Activated CD4-positive, alpha-beta T cell treated with anti-CD3 and anti-CD28 coated beads for 36 hours (primary cell): ENCODE measurements at places on chromosomes 16 and 17.

- H3K27ac ChIP-seq, result no peak overlapping the region
- H3K4me1 ChIP-seq, result peaks cover 13% of the 10 kb centered on the region
- peaks cover 15% of the 10 kb centered on the region for H3K27me3 ChIP-seq
- H3K4me3 ChIP-seq, result no peak overlapping the region
- H3K36me3 ChIP-seq, result no peaks in the 10 kb centered on the region
Measured at GRCh38 chr17:34391241-34391640, 28.2 kb upstream of the CCL1 start.

GRCh38 chr17:82239926-82240505 lies 11.2 kb downstream of the SLC16A3 start:
- no peak overlapping the region for H3K4me3 ChIP-seq
- peaks cover 33% of the 10 kb centered on the region for H3K36me3 ChIP-seq
- H3K4me1 ChIP-seq, result peaks cover 62% of the 10 kb centered on the region
- H3K27me3 ChIP-seq, result no peaks in the 10 kb centered on the region

DNA sequence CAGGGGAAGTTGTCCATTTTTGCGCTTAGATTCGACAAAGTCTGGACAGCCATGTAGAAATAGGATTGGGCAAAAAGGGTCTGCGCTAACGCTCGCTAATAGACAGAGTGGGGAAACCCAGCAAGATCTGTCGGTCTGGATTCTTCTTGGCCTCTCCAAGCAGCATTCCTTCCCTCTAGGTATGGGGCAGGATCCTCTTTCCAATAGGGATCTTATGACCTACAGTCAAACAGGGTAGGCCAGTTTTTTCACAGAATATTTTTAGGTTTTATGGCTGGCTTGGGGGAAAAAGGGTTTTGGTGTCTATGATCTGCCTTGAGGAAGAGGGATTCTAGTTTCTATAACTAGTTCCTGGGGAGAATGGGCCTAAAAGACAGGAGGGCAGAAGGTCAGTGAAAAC lies 26.0 kb upstream of the GPT2 start:
- H3K36me3 ChIP-seq, result no peaks in the 10 kb centered on the region
- H3K27ac ChIP-seq, result no peak overlapping the region
- DNase-seq, result no peak
- H3K27me3 ChIP-seq, result no peaks in the 10 kb centered on the region

- H3K27me3 ChIP-seq, result no peaks in the 10 kb centered on the region
- H3K36me3 ChIP-seq, result peaks cover 42% of the 10 kb centered on the region
- no peak for DNase-seq
- H3K27ac ChIP-seq, result no peak overlapping the region
- H3K4me3 ChIP-seq, result no peak overlapping the region
Measured at GRCh38 chr17:48392857-48393256, 37.2 kb downstream of the SKAP1 start.

- no peaks in the 10 kb centered on the region for H3K27me3 ChIP-seq
- DNase-seq, result peak; percentile 68
- peaks cover 33% of the 10 kb centered on the region for H3K4me1 ChIP-seq
- peak overlapping the region; percentile 98 for H3K27ac ChIP-seq
- peaks cover 40% of the 10 kb centered on the region for H3K36me3 ChIP-seq
Measured at GRCh38 chr17:58352596-58353388, 791 bp upstream of the SUPT4H1 start.

GRCh38 chr17:75504347-75505151 lies 10.8 kb downstream of the CASKIN2 start:
- peak; percentile 63 for DNase-seq
- no peaks in the 10 kb centered on the region for H3K4me1 ChIP-seq
- no peak overlapping the region for H3K27ac ChIP-seq

DNA sequence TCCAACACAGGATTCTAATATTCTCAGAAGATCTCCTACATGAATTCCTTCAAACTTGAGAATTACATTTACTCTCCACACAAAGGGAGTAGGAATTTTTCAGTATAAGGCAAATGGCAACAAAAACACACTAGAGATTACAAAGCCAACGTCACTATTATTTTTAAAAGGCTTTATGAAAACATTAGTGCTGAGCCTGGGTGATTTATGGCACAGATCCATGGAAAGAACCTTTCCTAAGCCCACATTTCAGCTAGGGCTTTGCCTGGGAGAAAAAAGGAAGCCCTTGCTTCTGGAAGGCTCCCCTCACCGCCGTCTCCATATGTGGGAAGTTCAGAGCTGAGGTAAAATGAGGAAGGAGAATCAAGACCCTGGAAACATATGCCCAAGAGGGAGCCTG lies 499.4 kb upstream of the HSBP1 start:
- DNase-seq, result no peak
- peaks cover 11% of the 10 kb centered on the region for H3K27me3 ChIP-seq
- H3K4me3 ChIP-seq, result no peak overlapping the region
- H3K4me1 ChIP-seq, result no peaks in the 10 kb centered on the region
- H3K27ac ChIP-seq, result no peak overlapping the region

DNA sequence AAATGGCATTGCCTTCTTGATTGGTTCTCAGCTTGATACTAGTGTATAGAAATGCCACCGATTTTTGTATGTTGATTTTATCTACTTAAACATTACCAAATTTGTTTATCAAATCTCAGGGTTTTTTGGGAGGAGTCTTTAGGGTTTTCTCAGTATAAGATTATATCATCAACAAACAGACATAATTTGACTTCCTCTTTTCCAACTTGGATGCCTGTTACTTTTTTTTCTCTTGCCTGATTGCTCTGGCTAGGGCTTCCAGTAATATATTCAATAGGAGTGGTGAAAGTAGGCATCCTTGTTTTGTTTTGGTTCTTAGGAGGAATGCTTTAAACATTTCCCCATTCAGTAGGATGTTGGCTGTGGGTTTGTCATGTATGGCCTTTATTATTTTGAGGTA lies 29.1 kb downstream of the EFCAB13 start:
- no peaks in the 10 kb centered on the region for H3K27me3 ChIP-seq
- no peak for DNase-seq
- no peak overlapping the region for H3K4me3 ChIP-seq
- no peaks in the 10 kb centered on the region for H3K36me3 ChIP-seq
- no peak overlapping the region for H3K27ac ChIP-seq
